ENCODE measurements at places on chromosomes 2 and 18. TPM values are rescaled to one million over a fixed set of nuclear protein-coding genes. Genes with fewer than 3 reads are reported as not detected.

COL4A4 gene
- 1.9 TPM for total RNA-seq

TUBA4B gene
- not detected for total RNA-seq

NCKAP1 gene
- 173 TPM for total RNA-seq

FAM110C gene
- 7.7 TPM for total RNA-seq

NYAP2 gene
- total RNA-seq = not detected

DNA sequence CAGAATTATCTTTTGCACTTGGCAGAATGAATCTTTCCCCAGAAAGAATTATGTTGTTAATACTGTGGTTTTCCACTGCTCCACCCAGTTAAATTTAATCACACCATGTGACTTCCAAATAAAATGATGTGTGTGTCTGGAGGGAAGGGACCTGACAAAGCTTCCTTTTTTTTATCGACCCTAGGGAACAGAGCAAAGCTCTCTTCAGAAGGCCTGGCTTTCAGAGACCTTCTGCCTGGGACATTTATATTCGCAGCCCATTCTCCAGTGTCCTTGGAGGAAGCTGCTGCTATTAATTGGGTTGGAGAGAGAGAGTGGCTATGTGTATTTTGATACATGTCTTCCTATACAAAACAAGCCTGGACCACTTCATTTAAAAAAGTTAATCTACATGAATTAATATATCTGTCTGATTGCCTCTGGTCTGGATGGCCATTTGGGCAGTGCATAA lies 233.7 kb downstream of the PRKCE start:
- DNase-seq = no peak
- no peak overlapping the region for H3K27ac ChIP-seq
- H3K36me3 ChIP-seq = no peaks in the 10 kb centered on the region
- no peak overlapping the region for H3K4me3 ChIP-seq
- no peaks in the 10 kb centered on the region for H3K27me3 ChIP-seq
- peaks cover 15% of the 10 kb centered on the region for H3K4me1 ChIP-seq

- H3K4me1 ChIP-seq = peaks cover 10% of the 10 kb centered on the region
- DNase-seq = no peak
- no peak overlapping the region for H3K4me3 ChIP-seq
Measured at GRCh38 chr2:216478151-216478550, 20.5 kb upstream of the RPL37A start.

DNA sequence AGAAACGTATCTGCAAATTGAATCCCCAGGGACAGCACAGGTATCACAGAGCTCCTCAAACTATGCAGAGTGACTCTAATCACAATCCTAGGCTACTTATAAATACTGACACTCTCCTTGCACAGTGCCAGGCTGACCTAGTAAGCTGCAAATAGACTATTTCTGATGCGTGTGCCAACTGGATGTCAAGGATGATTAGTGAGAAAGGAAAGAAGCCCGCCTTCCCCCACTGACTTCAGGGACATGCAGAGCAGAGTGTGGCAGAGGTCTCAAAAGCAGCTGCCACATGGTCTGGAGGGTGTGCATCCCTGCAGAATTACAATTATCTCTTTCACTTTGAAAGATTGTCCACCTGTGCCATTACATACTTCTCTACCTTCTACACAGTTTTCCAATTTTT lies 235.6 kb downstream of the CPS1 start:
- H3K4me3 ChIP-seq = no peak overlapping the region
- no peaks in the 10 kb centered on the region for H3K4me1 ChIP-seq
- H3K27ac ChIP-seq = no peak overlapping the region
- H3K27me3 ChIP-seq = no peaks in the 10 kb centered on the region
- DNase-seq = no peak
- H3K36me3 ChIP-seq = no peaks in the 10 kb centered on the region

DNA sequence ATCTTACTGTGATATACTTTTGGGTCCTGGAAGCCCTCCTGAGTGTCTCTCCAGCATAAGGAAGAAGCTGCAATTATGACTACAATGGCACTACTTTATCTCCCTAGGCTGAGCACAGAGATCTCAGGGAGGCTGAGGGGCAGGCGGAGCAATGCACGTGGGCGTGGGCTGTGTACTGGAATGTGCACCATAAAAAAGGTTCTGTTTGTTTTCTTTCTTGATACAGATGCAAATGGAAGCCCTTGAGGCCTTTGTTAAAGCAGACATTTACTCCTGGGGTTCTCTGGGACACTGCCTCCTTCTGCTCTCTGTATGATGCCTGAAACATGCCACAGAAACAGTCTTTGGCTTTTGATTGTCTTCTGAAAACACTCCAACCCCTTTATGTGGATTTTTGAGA lies 79.1 kb upstream of the DLX2 start:
- H3K4me1 ChIP-seq = peaks cover 27% of the 10 kb centered on the region
- H3K36me3 ChIP-seq = peaks cover 13% of the 10 kb centered on the region
- no peak overlapping the region for H3K4me3 ChIP-seq
- peaks cover 52% of the 10 kb centered on the region for H3K27me3 ChIP-seq

DNA sequence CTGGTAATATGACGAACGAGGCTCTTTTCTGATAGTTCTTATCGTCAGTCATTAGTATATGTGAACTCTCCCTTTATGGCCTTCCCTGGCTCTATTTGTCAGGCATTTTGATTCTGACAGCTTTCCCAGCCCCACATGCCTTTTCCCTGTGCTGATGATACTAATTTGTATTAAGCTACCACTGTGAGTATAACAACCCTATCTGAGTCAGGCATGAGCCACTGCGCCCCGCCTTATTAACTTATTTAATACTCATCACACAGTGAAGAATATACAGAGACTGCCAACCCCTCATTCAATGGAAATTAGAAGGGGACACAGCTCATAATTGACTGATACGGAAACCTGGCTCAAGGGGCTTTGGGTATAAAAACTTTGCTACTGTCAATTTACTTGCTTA lies 140.0 kb downstream of the NETO1 start:
- H3K4me1 ChIP-seq = peaks cover 5% of the 10 kb centered on the region
- H3K4me3 ChIP-seq = no peak overlapping the region
- no peak for DNase-seq
- H3K36me3 ChIP-seq = no peaks in the 10 kb centered on the region

- H3K4me3 ChIP-seq = no peak overlapping the region
- peaks cover 4% of the 10 kb centered on the region for H3K36me3 ChIP-seq
- DNase-seq = no peak
- peaks cover 6% of the 10 kb centered on the region for H3K27me3 ChIP-seq
- H3K4me1 ChIP-seq = peaks cover 8% of the 10 kb centered on the region
Measured at GRCh38 chr2:174659069-174659900, 61.7 kb upstream of the WIPF1 start.

DNA sequence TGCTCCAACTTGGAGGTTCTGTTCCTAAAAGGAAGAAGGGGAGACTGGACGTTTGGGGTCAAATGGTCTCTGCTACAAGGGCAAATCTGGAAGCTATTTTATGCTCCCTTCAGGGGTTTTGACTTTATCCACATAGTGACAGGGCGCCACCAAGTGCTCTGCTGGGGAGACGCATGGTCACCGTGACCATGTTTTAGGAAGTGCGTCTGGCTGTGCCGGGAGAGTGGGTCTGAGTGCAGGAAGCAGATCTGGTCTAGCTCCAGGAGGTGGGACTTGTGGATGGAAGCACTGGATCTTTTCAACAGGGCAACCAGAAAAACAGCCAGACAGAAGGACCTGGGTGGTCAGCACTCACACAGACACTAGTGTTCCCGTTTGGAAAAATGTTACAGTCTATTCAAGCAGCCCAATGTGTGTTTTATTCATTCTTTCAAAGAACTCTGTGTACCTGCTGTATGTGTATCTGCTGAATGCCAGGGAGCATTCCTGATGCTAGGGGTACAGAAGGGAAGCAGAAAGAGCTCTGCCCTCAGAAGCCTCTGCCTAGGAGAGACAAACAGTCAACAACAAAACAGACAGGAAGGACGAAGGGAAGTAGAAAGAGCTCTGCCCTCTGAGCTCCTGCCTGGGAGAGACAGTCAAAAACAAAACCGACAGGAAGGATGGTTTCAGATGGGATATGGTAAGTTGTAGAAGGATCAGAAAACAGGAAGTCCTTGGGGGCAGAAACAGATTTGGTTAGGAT lies 14.3 kb downstream of the IMPA2 start:
- H3K4me3 ChIP-seq = peak overlapping the region; percentile 26
- peaks cover 48% of the 10 kb centered on the region for H3K4me1 ChIP-seq
- DNase-seq = peak; percentile 73

GRCh38 chr2:221606424-221606823 lies 34.3 kb upstream of the EPHA4 start:
- no peaks in the 10 kb centered on the region for H3K27me3 ChIP-seq
- peaks cover 46% of the 10 kb centered on the region for H3K4me1 ChIP-seq
- no peak overlapping the region for H3K27ac ChIP-seq
- H3K4me3 ChIP-seq = no peak overlapping the region

DNA sequence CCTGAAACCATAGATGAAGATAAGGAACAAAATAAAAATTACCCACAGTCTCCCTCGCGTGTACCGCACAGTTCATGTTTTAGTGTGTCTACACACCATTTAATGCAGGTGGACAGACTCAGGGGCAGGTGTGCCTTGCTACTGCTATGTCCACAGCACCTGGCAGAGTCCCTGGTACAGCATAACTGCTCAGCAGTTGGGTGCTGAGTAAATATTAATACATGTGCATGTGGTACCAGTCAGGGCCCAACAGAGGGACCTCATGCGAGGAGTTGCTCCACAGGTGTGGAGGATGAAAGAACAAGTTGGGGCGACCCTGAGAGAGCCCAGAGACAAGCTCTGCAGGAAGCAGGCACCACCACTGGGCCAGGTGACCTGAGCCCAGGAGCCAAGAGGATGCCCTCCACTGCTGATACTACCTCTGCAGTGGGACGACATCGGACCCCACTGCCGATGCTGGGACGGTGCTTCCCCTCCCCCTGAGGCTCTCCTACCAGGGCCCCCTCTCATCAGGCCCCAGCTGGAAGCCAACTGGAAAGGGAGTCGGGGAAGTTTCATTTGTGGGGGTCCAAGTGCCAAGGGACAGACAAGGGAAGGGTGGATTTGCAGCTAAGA lies 100.8 kb downstream of the NEDD4L start:
- no peak overlapping the region for H3K27ac ChIP-seq
- no peaks in the 10 kb centered on the region for H3K27me3 ChIP-seq
- H3K36me3 ChIP-seq = peaks cover 15% of the 10 kb centered on the region
- no peak for DNase-seq

GRCh38 chr18:5417342-5417741 lies 121.8 kb upstream of the ZBTB14 start:
- H3K4me3 ChIP-seq = no peak overlapping the region
- no peaks in the 10 kb centered on the region for H3K27me3 ChIP-seq
- no peak overlapping the region for H3K27ac ChIP-seq
- H3K4me1 ChIP-seq = peaks cover 28% of the 10 kb centered on the region

DNA sequence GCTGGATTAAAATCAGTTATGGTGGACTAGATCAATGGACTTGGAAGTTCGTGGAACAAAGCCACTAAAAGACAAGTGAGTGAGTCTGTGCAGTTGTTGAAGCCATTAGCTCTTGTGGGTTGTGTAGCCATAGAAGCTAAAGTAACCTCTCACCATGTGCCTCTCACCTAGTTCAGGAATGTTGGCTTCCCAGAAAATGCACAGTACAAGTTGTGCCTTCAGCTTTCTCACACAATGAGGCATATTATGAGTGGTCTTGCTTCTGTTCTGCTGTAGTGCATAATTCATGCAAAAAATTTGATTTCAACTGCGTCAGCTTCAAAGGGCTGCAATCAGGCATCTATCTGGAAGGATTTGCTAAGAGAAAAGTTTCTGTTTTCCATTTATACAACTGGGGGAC lies 26.2 kb downstream of the CERS6 start:
- H3K27ac ChIP-seq = no peak overlapping the region
- peaks cover 7% of the 10 kb centered on the region for H3K36me3 ChIP-seq
- no peak overlapping the region for H3K4me3 ChIP-seq
- peaks cover 62% of the 10 kb centered on the region for H3K4me1 ChIP-seq
- DNase-seq = no peak

- H3K4me3 ChIP-seq = peak overlapping the region; percentile 84
- peaks cover 57% of the 10 kb centered on the region for H3K27me3 ChIP-seq
- H3K4me1 ChIP-seq = peaks cover 18% of the 10 kb centered on the region
- H3K36me3 ChIP-seq = no peaks in the 10 kb centered on the region
- no peak overlapping the region for H3K27ac ChIP-seq
Measured at GRCh38 chr2:28390241-28390745, 2.4 kb upstream of the FOSL2 start.
